Stimulated activated CD4-positive, alpha-beta T cell treated with anti-CD3 and anti-CD28 coated beads, TNF-alpha, amount 100 ng/mL, for 24 hours (primary cell): ENCODE measurements at places on chromosomes 1 and 21.

DNA sequence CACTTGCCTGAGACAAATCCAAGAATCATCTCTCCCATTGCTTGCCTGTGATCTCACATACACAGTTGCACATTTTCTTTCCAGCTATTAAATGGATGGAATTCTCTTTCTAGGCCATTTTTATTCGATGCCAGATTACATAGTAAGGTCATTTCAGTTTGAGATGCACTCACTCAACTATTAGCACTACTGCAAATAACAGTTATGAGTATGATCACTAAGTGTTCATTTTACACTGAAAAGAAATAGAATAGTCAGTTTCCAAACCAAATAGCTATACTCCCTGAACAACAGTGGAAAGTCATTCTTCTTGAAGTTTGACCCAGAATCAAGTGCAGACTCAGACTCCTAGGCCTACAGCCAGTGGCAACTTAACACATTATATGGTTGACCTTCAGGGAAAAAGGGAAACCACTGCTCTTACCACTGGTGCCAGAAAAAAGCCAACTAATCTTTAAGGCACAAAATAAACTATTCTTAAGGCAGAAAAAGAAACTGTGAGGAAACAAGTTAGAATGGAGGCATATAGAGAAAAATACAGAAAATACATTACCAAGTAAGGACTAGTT is 31.5 kb downstream of the WNT2B start:
- no peak for DNase-seq

- no peak for DNase-seq
Measured at GRCh38 chr21:37058261-37058660, 14.6 kb downstream of the PIGP start.

DNA sequence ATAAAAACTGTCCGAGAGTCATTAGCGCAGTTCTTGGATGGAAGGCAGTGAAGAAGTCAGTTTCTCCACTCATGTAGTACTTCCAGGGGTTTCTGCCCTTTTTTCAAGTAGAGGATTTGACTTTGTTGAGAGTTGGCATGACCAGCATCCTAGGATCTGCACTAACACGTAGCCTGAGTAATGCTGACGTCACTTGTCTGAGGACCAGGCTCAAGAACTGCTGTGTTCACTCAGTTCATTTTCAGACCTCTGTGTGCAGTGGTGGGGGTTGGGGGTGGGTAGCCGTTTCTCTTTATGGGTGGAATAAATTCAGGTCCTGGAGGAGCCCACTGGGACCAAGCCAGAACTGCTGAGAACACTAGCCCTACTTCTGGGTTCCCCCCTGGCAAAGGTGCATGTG is 53.3 kb downstream of the MRPS6 start:
- no peak for DNase-seq

- DNase-seq = no peak
Measured at GRCh38 chr1:36100376-36100775, 11.7 kb downstream of the ADPRS start.

GRCh38 chr1:228256626-228257375 is 49.0 kb downstream of the OBSCN start:
- no peak for DNase-seq
